ENCODE measurements at places on chromosomes 3 and 15. TPM values are rescaled to one million over a fixed set of nuclear protein-coding genes. Genes with fewer than 3 reads are reported as not detected.

DNA sequence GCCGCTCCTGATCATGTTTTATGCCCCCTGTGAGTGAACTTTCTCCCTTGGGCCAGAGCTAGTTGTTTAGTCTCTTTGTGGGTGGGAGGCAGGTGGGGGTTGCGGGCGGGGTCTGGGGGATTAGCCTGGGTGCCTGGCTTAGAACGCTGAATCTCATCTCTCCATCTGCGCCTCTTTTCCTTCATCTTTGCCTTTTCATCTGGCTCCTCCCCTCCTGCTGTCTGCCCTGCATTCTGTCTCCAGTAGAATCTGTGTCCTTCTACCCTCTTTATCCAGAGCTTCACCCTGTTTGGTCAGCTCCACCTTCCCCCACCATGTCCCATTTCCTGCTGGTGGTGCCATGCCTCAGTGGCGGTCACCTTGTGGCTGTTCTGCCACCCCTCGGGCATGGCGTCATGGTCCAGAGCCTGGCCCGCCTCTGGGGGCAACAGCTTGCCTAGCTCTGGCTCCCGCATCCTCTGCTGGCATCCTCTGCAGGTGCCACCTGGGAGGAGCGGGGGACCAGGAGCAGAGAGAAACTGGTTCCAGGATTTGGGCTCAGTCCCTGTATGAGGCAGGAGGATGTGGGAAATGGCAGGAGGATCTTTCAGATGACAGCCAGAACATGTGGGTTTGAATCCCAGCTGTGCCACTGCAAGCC is 44.3 kb downstream of the PDIA5 start:
- no peaks in the 10 kb centered on the region for H3K27me3 ChIP-seq
- no peaks in the 10 kb centered on the region for H3K4me1 ChIP-seq
- no peak overlapping the region for H3K4me3 ChIP-seq
- no peak for DNase-seq
- peaks cover 18% of the 10 kb centered on the region for H3K36me3 ChIP-seq

Gene MCF2L2
- total RNA-seq = 6.4 TPM

- H3K4me1 ChIP-seq = peaks cover 9% of the 10 kb centered on the region
- H3K27ac ChIP-seq = peak within 1 kb of the TSS; percentile 13
- H3K27me3 ChIP-seq = no peaks in the 10 kb centered on the region
- peak within 1 kb of the TSS; percentile 68 for H3K4me3 ChIP-seq
These were observed at the start of gene RBMS3 for GRCh38 chr3:29280404-29281093. TSS of gene RBMS3 (plus strand) at chr3:29281071.

- H3K27me3 ChIP-seq = no peaks in the 10 kb centered on the region
- no peak overlapping the region for H3K4me3 ChIP-seq
These were observed 44.3 kb downstream of the U2SURP start for GRCh38 chr3:143045639-143046038.

Gene DPPA4
- total RNA-seq = 796 TPM

Gene GOLGA8N
- total RNA-seq = 0.57 TPM

DNA sequence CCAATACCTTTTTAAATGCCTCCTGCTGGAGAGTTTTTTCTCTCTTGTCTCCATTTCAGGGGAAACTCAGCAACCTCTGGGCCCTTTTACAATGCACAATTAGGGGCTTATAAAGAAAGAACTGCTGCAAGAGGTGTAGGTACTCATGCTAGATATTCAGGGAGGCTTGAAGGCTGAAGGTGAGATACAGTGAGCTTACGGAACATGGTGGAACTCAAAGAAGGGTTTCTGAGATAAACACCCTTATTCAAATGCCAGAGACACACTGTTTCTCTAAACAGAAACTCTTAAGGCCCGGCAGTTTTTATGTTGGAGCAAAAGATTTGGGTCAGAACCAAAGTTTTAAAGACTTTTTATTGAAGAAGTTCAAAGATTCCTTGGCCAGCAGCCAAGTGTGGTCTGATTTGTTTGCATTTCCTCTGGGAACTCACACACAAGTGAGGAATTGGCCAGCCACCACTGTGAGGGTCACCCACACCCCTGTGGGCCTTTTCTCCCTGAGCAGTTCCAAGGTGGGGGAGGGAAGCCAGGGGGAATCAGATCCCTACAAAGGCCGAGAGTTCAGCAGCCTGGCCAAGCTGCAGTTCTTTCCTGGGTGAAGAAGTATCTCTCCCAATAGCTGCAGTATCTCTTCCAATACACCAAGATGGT is 47.8 kb downstream of the TNFAIP8L3 start:
- peaks cover 2% of the 10 kb centered on the region for H3K4me1 ChIP-seq
- H3K27ac ChIP-seq = no peak overlapping the region
- no peak overlapping the region for H3K4me3 ChIP-seq
- peaks cover 1% of the 10 kb centered on the region for H3K36me3 ChIP-seq

- no peaks in the 10 kb centered on the region for H3K4me1 ChIP-seq
- no peak overlapping the region for H3K4me3 ChIP-seq
These were observed 698.1 kb downstream of the SI start for GRCh38 chr3:164380156-164380555.

DNA sequence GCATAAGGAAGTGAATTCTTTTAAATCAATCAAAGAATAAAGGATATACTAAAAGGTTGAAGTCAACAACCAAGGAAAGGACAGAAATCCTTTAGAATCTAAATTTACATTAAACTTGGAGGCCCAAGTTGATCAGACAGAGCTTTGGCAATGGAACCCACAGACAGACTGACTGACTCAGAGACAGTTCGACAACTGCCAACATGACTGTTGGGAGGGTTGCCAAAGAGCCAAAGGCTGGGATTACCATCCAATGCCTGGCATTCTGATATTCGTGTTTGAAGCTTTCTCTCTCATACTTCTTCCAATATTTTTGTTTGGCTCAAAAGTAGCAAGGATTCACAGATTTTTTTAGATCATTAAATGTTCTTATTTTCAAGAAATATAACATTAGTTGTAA is 406.1 kb downstream of the PLCL2 start:
- no peak overlapping the region for H3K27ac ChIP-seq
- no peak for DNase-seq
- no peaks in the 10 kb centered on the region for H3K4me1 ChIP-seq
- H3K36me3 ChIP-seq = no peaks in the 10 kb centered on the region
- H3K27me3 ChIP-seq = no peaks in the 10 kb centered on the region

DNA sequence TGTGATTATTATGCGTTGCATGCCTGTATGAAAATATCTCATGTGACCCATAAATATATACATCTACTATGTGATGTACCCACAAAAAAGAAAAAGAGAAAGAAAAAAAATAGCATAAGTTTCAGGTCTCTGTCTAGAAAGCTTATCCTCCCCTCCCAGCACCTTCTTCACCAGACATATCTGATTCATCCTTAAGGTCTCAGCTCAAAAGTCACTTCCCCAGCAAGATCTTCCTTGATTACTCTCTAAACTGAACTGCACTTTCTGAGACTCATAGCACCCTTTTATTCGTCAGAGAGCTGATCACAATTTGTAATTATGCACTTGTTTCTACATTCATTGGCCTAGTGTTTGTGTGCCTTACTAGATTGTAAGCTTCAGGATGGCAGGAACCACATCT is 11.1 kb upstream of the PTPN9 start:
- DNase-seq = no peak
- H3K36me3 ChIP-seq = peaks cover 5% of the 10 kb centered on the region
- no peaks in the 10 kb centered on the region for H3K4me1 ChIP-seq
- no peaks in the 10 kb centered on the region for H3K27me3 ChIP-seq

Gene LEKR1
- total RNA-seq = 0.22 TPM

DNA sequence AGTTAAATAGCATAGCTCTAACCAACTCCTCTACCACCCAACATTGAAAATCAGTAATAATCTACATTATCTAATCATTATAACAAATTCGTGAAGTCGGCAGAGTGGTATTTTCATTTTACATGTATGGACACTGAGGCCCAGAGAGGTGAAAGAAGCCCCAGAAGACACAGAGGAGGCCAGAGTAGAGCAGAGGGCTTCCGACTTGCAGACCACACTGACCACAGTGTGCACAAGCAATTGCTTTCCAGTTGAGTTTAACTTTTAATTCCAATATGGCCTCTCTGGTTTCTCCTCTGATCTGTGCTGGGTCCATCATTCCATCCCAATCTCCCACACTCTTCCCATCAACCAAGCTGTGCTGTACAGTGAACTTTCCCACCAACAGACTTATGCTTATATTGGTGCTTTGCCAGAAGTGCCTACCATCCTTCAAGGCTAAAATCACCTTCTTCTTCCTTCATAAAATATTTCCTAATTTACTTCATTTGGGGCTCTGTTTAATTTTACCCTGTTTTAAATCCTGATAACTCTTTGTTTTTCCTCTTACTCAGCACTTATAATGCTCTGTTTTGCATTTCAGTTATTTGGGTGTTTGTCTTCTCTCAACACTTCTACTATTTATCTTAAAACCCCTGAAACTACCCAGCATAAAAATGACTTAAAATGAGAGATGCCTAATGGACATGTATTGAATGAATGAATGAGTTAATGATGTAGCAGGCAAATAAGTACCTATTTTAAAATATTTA is 81.8 kb upstream of the TNFSF10 start:
- no peak overlapping the region for H3K4me3 ChIP-seq
- H3K27me3 ChIP-seq = no peaks in the 10 kb centered on the region
- no peak overlapping the region for H3K27ac ChIP-seq
- H3K36me3 ChIP-seq = peaks cover 9% of the 10 kb centered on the region
- DNase-seq = no peak

GRCh38 chr3:136882571-136882970 is 20.6 kb downstream of the NCK1 start:
- H3K36me3 ChIP-seq = peaks cover 7% of the 10 kb centered on the region
- no peak overlapping the region for H3K27ac ChIP-seq
- H3K4me1 ChIP-seq = no peaks in the 10 kb centered on the region
- no peak for DNase-seq

DNA sequence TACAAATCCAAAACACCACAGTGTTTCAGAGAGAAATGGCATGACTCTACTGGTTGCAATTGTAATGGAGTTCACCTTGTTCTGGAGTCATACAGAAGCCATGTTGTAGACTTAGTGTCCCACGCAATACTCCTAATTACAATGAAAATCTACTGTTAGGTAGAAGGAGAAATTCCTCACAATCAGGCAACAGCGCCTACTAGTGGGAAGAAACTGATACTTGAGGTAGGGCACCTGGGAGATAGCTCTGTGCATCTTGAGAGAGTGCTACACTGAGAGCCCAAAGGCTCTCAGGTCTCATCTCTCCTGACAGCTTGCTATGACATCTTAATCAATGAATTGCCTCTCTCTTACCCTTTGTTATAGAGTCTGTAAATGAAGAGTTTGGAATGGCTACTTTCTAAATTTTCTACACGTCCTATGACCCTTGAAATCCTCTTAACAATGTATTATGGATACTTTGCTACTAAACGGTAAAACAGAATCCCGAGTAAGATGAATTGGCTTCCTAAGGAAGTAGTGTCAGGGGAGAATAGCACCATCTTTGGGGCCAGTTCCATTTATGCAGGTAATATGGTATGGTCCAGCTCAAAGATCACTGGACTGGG is 422.7 kb upstream of the TPRG1 start:
- no peak overlapping the region for H3K27ac ChIP-seq
- H3K4me1 ChIP-seq = no peaks in the 10 kb centered on the region
- H3K36me3 ChIP-seq = peaks cover 2% of the 10 kb centered on the region
- peak; percentile 49 for DNase-seq
- no peak overlapping the region for H3K4me3 ChIP-seq
- H3K27me3 ChIP-seq = no peaks in the 10 kb centered on the region

Gene ZIC1
- not detected for total RNA-seq

- no peak for DNase-seq
- no peak overlapping the region for H3K27ac ChIP-seq
These were observed 25.6 kb upstream of the VPS8 start for GRCh38 chr3:184786280-184786941.

DNA sequence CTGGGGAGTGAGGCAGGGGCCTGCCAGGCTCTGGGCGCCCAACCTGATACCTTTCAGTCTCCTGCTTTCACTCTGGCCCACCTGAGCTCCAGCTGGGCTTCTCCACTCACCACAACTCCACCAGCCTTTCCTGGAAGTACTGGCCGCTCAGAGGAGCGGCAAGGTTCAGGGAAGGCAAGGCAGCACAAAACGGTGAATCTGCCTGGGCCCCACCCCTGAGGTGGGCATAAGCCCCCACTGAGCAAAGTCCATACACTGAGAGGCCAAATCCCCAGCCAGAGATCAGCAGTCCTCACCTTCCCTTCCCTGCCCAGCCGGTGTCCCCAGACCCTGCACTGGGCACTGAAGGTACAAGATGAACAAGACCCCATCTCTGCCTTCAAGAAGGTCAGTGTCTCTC is 70.7 kb downstream of the TLE3 start:
- peaks cover 3% of the 10 kb centered on the region for H3K36me3 ChIP-seq
- H3K27ac ChIP-seq = no peak overlapping the region
- H3K4me3 ChIP-seq = no peak overlapping the region
- H3K27me3 ChIP-seq = no peaks in the 10 kb centered on the region

- H3K27ac ChIP-seq = no peak overlapping the region
- DNase-seq = no peak
- no peaks in the 10 kb centered on the region for H3K4me1 ChIP-seq
These were observed 39.8 kb downstream of the CMTM7 start for GRCh38 chr3:32431481-32431880.

GRCh38 chr3:15010664-15011063 is 54.5 kb downstream of the MRPS25 start:
- peaks cover 41% of the 10 kb centered on the region for H3K36me3 ChIP-seq
- no peak overlapping the region for H3K4me3 ChIP-seq
- no peaks in the 10 kb centered on the region for H3K4me1 ChIP-seq
- no peak overlapping the region for H3K27ac ChIP-seq
- no peaks in the 10 kb centered on the region for H3K27me3 ChIP-seq
- DNase-seq = no peak

- H3K4me1 ChIP-seq = peaks cover 3% of the 10 kb centered on the region
These were observed 40.9 kb upstream of the RPL35A start for GRCh38 chr3:197908957-197909701.

DNA sequence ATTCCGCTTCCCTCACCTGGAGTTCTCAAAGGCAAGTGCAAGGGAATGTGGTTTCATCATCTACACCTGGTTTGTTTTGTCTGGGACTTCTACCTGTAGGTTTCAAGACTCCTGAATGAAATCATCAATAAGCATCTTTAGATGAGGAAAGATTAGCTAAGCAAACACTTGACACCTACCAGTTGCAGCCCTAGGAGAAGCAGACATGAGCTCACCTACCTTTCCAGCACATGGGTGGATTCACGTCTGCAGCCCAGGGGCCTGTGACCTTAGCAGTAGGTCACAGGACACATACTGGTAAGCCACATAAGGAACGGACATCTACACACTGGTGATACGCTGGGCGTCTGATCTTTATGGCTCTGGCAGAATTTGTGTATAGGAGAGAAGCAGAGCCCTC is 26.7 kb downstream of the SLCO2A1 start:
- no peak for DNase-seq
- H3K4me3 ChIP-seq = no peak overlapping the region
- H3K27ac ChIP-seq = no peak overlapping the region

- no peaks in the 10 kb centered on the region for H3K4me1 ChIP-seq
- H3K36me3 ChIP-seq = no peaks in the 10 kb centered on the region
- no peak overlapping the region for H3K27ac ChIP-seq
- H3K4me3 ChIP-seq = no peak overlapping the region
- no peak for DNase-seq
- H3K27me3 ChIP-seq = no peaks in the 10 kb centered on the region
These were observed 18.1 kb upstream of the TMEM40 start for GRCh38 chr3:12777171-12777570.

GRCh38 chr15:60917461-60918145 is 311.5 kb downstream of the RORA start:
- H3K4me3 ChIP-seq = no peak overlapping the region
- H3K27me3 ChIP-seq = no peaks in the 10 kb centered on the region

Gene RAB11A
- 224 TPM for total RNA-seq

Measured in H9 (cell line).